ENCODE measurements at places on chromosomes 6 and 20.

DNA sequence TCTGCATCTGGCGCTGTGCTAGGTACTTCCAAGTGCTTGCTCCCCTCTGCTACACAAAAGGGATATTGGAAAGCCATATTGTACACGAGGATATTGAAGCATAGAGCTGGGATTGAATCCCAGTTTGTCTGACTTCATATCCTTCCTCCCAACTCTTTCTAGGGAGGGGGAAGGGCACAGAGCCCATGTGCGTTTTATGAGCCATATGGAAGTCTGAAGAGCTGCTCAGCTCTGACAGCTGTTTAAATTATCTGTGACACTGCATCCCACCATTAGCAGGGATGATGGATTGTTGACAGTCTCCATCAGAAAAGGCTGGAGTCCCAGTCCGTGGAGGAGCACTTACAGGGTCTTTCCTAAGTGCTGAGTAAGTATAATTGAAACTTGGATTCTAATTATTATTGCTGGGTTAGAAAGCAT, 18.4 kb downstream of the TIAM2 start:
- DNase-seq = no peak

DNA sequence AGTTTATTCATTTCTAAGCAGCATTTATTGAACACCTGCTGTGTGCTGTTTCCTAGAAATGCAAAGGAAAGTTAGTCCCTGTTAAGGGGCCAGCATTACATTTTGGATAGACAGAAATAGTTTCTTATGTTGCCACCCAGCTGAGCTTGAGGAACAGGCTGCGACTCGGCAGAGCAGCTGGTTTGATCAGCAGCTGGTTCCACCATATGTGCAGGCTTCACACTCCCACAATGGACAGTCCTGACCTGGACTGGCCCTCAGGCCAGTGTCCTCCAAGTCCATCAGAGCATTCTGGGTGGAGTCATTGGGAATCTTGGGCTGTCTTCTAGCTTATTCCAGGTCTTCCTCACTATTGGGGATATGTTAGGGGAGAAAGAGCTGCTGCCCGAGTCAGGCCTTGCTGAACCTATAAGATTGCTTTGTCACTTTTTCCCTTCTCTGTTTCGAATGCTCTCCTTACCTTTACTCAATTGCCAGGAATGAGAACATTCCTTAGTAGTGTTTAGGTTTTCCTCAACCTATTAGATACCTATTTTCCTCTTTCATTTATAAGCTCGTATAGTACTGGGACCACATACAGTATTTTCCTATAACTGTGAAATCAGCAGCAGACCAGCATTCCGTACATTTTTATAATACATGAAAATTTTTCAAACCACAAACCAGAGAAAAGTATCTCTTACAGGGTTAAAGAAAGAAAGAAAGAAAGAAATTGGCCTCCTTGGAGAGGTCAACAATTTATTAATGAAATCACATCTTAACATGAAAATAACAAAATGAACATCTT, 203.0 kb downstream of the FARS2 start:
- DNase-seq = no peak

GRCh38 chr6:11232770-11233626, 530 bp upstream of the NEDD9 start:
- DNase-seq = peak; percentile 8

DNA sequence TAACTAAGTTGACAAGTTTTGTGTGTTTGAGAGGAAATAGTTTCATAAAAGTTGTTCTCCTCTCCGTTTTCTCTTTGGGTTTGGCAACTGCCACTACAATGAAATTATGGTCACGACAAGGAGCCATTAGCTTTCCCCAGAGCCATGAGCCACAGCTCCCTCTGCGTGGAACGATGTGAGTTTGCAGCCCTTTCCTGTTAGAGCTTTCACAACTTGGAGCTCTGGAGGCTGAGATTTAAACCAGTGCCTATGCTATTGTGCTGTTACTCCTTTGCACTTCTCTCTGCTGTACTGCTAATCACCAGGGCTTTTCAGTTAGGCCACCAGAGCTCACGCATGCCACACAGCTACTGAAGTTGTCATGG, 29.3 kb upstream of the TXNDC5 start:
- no peak for DNase-seq

DNA sequence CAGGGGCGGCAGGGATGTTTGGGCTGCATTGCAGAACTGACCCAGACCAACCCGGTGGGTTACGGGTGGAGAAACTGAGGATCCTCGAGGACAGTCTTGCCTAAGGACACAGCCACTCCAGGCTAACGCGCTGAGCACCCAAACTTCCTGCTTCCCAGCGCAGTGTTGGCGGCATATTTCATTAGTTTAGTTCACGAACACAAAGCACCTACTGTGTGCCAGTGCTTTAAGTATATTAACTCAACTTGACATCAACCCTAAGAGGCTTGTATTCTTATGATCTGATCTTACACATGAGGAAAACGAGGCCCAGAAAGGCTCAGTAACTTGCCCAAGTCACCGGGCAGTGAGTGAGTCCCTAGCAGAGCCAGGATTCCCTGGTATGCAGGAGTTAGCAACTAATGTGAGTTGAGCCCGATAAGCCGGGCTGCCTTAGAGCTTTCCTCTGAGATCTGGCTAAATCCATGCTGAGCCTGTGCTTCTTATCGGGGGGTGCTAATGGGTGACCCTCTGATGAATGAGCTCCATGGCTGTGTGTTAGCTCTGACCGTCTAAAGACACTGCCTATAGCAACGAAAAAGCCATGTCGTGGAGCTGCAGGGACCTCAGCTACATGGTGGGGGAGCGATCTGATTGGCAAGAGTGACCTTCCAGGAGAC, 92.7 kb downstream of the CD40 start:
- DNase-seq = no peak

DNA sequence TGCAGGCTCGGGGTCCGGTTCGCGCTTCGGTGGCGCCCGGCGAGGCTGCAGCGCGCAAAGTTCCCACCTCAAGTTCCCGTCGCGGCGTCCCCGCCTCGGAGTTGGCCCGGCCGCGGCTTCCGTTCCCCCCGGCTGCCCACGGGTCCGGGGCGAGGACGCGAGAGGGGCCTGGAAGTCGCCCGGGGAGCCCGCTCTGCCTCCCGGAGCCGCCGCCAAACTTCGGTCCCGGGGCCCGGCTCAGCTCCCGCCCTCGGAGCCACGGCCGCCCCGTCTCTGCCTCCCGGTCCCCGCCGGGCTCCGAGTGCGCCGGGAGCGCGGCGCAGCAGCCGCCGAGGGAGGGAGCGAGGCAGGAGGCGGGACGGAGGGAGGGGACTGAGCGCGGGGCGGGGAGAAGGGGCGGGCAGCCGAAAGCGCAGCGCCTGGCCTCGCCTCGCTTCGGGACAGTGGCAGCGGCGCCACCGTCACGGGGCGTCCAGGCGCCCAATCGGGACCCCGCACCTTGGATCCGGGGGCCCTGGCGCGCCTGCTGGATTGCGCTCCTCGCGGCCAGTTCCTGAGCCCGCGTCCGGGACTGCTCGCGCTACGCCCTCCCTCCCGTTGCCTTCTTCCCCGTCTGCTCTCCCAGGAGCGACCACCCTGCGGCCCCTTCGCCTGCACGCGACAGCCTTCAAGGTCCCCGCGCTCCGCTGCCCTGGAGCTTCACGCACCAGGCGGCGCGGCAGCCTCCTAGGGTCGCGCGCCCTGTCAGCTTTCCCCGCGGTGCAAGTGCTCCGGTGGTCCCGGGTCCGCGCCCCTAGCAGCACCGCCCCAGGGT, at the start of gene KCNG1:
Gene KCNG1 (minus strand): TSS at position 305 of the 814 bp plus-strand sequence. CDS start 12,769 bp downstream, outside the sequence.
- no peak for DNase-seq

- no peak for DNase-seq
Observed at GRCh38 chr6:41040940-41041536, 1.2 kb upstream of the TSPO2 start.

- no peak for DNase-seq
Observed at GRCh38 chr20:38001981-38002380, 31.3 kb downstream of the TTI1 start.

DNA sequence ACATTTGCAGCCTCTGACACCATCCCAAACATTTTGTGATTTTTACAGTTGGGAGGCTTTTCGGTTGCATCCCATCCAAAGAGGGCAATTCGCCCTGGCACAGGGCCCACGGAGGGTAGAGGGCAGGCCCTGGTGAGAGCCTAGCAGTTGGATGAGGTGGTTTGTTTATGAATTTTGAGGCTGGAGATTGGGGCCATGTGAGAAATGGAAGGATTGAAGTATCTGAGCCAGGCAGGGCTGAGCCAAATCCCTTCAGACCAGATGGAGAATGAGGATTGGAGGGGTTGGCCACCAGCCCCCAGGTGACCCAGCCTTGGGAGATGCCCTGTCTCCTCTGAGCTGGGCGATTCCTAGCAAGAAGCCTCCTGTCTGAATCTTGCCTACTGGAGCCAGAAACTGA, 52.6 kb upstream of the CCDC167 start:
- no peak for DNase-seq

GRCh38 chr6:41278699-41279405, 7.6 kb downstream of the TREM1 start:
- peak; percentile 24 for DNase-seq

DNA sequence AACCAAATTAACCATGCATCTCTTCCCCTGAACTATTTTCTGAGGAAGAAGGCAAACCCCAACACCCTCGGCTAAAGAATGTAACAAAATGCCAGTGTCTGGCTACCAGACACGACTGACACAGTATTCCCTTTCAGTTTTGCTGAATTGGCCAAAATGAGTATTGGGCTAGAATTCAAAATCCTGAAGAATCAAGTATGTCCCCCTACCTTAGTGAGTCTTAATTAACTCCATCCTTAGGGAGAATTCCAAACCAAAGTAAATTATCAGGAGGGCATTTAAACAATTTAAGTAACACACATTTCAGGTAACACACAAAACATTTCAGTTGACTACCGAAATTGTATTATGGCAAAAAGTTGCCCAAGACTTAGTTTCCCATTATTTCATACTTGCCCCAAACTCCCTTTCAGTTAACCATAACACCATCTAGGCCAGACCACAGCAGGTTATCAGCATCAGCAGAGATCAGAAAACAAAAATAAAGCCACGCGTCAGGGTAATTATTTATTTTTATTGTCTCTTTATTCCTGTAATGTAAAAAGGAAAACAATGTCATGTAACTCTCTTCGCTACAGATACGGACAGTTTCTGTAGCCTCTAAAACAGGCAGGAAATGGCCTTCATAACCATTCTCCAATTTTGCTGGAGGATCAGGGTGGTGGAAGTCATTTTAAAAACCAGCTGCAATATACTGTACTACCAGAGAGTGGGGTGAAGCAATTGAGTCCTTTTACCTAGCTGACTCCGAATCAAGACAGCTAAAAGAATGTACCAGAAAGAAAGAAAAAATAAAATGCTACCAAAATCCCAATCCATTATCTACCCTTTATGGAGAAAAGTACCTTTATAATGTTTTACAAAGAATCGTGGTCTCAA, 1.9 kb downstream of the SNX5 start:
- no peak for DNase-seq

- DNase-seq = no peak
Observed at GRCh38 chr6:41344876-41345275, 9.5 kb downstream of the NCR2 start.

GRCh38 chr6:27505209-27506027, 32.5 kb upstream of the ZNF184 start:
- DNase-seq = peak; percentile 13

- DNase-seq = no peak
Observed at GRCh38 chr6:92826633-92827032, 592.7 kb downstream of the EPHA7 start.

DNA sequence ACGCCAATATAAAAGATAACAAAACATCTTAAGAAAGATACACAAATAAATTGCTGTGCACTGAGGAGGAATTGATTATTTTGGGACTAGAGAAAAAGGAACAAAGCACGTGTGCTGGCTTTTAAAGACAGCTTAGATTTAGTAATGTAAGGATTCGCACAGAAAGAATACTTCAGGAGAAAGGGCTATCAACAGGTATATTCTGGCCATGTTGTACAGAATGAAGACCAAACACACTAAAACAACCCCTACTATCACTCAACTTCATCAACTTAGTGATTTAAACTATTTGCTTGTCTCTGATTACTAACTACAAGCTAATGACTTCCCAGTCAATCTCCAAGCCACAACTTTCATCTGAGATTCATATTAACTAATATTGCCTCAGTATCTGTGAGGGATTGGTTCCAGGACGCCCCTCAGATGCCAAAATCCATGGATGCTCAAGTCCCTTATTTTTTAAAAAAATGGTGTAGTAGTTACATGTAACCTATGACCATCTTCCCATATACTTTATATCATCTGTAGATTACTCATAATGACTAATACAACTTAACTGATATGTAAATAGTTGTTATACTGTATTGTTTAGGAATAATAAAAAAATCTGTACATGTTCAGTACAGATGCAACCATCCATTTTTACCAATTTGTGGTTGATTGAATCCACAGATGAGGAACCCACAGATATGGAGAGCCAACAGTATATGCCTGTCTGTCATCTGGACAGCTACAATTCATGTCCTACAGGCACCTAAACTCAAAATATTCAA, 4.5 kb downstream of the DEK start:
- no peak for DNase-seq

GRCh38 chr6:156783958-156784357, 6.8 kb downstream of the ARID1B start:
- no peak for DNase-seq

DNA sequence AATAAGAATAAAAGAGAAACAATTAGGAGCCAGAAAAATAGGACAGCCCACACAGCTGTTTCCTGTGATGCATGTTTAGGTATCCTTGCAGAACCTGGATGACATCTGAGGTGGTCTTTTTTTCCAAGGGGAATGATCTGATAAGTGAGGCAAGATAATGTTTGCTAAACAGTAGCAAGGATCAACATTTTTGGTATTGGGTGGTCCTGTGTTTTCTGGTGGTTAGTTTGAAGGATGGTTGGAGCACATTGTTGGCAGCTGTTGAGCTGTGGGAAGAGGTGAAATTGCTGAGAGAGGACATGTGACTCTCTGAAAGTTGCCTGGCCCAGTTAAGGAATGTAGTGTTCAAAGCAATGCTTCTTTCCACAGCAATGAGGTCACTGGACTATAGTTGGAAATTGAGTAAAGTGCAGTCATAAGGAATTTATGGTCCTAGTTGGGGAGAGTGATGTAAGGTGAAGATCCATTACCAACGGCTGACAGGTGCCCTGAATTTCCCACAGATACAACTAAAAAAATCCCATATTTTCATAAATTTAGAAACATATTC, 270.2 kb upstream of the IMPG1 start:
- no peak for DNase-seq

DNA sequence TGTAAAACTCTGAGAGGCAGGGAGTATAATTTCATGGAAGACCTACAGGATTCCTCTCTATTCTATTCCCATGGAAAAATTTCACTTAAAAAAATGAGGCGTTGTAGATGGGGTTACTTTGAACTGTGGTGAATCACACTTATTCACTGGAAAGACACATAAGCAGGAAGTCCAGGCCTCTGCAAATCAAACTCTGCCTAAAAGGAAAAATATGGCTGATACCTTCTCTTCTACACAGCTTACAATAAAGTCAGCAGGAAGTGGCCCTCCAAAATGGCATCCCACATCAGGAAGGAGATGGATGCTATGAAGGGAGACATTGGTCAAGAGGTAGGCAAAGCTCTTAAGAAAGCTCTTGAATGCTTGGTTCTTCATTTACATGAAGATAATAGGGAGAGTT, 115.9 kb downstream of the FYN start:
- no peak for DNase-seq
